Activated CD4-positive, CD25-positive, alpha-beta regulatory T cell treated with anti-CD3 and anti-CD28 coated beads, Interleukin-2, amount 50 U/mL, for 72 hours (primary cell): ENCODE measurements at places on chromosomes 4 and X.

GRCh38 chr4:83677656-83678055 lies 141.7 kb downstream of the GPAT3 start:
- no peak for DNase-seq

GRCh38 chr4:12126474-12126873 lies 697.8 kb upstream of the HS3ST1 start:
- no peak for DNase-seq

DNA sequence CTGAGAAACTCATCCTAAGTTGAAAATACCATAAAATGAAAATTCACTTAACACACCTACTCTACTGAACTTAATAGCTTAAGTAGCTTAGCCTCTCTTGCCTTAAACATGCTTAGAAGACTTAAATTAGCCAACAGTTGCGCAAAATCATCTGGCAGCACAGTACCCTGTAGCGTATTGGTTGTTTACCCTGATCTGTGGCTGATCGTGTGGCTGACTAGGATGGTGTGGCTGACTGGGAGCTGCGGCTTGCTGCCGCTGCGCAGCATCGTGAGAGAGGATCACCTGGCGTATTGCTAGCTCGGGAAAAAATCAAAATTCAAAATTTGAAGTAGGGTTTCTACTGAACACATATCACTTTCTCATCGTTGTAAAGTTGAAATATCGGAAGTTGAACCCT lies 6.3 kb downstream of the RUFY3 start:
- DNase-seq: no peak

- DNase-seq: no peak
Observed at GRCh38 chr4:176919631-176920030, 126.9 kb upstream of the VEGFC start.

GRCh38 chrX:153688911-153689590 lies 1.3 kb downstream of the SLC6A8 start:
- DNase-seq: no peak

GRCh38 chr4:88616275-88617150 lies 24.2 kb downstream of the HERC3 start:
- no peak for DNase-seq

DNA sequence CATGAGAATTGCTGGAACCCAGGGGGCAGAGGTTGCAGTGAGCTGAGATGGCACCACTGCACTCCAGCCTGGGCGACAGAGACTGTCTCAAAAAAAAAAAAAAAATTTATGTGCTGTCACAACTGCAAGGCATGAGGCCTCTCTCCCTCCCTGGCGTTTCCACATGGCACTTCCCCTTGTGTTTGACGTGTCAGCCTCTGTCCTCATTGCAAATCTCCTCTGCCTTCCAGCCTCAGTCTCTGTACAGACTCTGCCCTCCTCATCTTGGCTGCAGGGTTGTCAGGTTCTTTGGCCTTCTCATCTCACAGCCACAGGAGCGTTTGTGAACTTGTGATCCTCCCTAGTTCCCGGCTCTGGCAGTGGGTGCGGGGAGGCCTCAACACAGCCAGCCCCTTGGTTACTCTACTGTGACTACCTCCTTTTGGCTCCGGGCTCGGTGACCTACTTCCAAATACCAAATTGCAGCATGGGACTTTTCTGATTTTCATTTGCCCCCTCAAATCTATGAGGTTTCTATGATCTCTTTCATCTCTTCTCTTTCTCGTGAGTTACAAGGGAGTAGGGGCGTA lies 250.0 kb downstream of the CBR4 start:
- no peak for DNase-seq

DNA sequence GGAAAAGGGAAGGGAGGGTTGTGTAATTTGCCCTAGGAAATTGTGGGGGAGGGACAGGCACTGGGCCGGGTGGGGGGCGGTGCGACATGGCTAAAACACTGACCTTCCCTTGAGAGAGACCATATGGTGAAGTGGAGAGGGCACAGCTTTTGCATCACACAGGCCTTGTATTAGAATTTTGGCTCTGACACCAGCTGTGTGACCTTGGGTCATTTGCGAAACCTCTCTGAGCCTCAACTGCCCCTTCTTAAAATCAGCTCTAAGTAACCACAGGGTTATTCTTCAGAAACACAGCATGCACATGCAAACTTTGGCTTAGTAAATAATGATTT lies 25.8 kb downstream of the PDGFRA start:
- DNase-seq: no peak

DNA sequence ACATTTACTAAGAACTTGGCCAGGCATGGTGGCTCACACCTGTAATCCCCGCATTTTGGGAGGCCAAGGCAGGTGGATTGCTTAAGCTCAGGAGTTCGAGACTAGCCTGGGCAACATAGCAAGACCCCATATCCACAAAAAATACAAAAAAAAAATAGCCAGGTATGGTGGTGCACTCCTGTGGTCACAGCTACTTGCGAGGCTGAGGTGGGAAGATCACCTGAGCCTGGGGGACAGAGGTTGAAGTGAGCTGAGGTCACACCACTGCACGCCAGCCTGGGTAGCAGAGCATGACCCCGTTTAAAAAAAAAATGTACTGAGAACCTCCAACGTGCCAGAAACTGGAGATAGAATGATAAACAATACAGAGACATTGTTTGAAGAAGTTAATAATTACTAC lies 8.0 kb downstream of the OPRPN start:
- no peak for DNase-seq

GRCh38 chrX:7088968-7089615 lies 58.4 kb upstream of the STS start:
- no peak for DNase-seq

GRCh38 chrX:15292861-15293260 lies 22.6 kb downstream of the ASB11 start:
- no peak for DNase-seq

- DNase-seq: no peak
Observed at GRCh38 chrX:115490814-115491213, 70.2 kb upstream of the PLS3 start.
